ENCODE measurements at places on chromosomes 7 and 10.

DNA sequence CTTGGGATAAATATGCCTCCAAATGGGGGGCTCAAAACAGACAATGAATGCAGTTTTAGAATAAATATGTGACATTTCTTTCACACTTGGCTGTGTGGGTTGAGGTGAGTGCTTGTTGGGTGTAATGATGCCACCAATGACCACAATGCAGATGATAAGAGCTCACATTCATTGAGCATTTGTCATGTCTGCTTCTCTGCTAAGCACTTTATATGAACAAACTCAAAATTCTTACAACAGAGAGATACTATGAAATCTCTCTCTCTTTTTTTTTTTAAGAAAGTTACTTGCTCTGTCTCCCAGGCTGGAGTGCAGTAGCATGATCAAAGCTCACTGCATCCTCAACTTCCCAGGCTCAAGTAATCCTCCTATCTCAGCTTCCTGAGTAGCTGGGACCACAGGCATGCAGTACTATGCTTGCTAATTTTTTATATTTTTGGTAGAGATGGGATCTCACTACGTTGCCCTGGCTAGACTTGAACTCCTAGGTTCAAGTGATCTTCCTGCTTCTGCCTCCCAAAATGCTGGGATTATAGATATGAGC lies 185.4 kb downstream of the JCAD start:
- no peak for DNase-seq

- DNase-seq, result no peak
Observed at GRCh38 chr10:7846591-7846990, 28.3 kb downstream of the TAF3 start.

- DNase-seq, result no peak
Observed at GRCh38 chr10:86189891-86190290, 176.7 kb downstream of the GRID1 start.

GRCh38 chr7:28842769-28843295 lies 115.3 kb downstream of the TRIL start:
- no peak for DNase-seq

Measured in epithelial cell of esophagus (primary cell).